ENCODE measurements at places on chromosomes 16 and 17.

GRCh38 chr17:39974433-39974832, 6.2 kb upstream of the PSMD3 start:
- DNase-seq, result no peak

GRCh38 chr17:34549966-34550365, 29.4 kb upstream of the TMEM132E start:
- no peak for DNase-seq

- no peak for DNase-seq
These were observed 117.6 kb upstream of the CACNG3 start for GRCh38 chr16:24138575-24138974.

DNA sequence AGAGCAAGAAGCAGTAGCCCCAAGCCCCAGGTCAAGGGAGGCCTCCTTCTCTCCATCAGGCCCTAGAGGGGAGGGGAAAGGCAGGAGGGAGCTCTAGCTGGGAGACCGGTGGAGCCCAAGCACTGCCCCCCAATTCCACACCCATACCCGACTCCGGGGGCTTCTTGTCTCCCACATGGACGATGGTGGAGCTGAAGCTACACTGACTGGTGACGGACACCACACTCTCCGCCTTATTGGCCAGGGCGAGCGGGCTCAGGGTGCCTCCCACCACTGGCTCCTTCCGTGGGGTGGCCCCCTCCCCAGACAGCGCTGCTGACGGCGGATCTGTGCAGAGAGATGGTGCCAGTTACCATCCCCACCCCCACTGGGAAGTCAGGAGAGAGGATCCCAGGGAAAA, 6.4 kb downstream of the PER1 start:
- DNase-seq, result no peak

DNA sequence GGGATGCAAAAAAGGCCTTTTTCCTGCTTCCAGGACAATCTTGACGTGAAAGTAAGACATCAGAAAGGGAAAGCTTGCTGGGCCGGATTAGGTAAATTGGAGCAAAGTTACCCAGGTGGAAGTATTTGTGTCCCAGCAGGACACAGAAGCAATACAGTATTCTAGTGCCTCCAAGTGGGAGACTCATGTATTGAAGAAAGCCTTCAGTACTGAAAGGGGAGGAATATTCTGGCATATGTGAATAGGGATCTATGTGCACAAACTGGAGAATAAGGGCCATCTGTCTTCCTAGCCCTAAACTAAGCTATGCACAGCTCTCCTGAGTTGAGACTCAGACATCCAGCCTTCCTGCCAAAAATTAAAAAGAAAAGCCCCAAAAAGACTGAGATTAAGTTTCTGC, 327.3 kb upstream of the CDH8 start:
- no peak for DNase-seq

DNA sequence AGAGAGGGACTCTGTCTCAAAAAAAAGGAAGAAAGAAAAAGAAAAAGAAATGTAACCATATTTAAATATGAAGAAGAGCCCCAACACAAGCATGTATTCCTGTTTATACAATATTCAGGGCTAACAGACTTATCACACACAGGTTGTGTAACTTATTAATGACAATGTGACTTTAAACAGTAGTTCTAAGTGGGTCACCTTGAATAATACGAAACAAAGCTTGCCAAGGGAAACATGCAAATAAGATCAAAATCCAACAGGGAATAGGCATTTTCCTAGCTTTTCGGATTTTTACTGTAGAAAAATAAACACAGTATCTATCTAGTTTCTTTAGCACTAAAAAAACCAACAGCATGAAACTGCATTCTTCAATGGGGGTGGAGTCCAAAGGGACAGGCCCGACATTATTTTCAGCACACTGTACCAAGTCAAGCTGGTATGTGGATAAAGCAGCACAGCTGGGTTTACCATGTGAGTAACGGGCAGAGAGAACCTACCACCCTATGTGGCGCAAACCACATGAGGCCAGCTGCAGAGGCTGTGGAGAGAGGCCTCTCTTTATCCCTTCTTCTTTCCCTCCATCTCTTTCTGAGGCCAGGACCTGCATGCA, 45.3 kb downstream of the TOM1L2 start:
- DNase-seq, result no peak

DNA sequence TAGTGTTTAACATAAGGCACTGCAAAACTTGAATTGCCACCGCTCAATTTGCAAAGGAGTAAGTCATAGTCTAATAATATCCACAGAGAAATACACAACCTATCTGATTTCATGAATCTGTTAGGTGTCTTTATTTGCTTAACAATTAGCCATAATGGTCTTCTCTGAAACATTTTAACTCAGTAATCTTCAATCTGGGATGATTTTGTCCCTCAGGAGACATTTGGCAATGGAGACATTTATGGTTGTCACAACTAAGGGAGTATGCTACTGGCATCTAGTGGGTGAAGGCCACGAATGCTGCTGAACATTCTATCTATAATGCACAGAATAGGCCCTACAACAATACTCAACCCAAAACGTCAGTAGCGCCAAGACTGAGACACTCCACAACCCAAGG, 4.3 kb downstream of the UBE2G1 start:
- DNase-seq, result no peak

DNA sequence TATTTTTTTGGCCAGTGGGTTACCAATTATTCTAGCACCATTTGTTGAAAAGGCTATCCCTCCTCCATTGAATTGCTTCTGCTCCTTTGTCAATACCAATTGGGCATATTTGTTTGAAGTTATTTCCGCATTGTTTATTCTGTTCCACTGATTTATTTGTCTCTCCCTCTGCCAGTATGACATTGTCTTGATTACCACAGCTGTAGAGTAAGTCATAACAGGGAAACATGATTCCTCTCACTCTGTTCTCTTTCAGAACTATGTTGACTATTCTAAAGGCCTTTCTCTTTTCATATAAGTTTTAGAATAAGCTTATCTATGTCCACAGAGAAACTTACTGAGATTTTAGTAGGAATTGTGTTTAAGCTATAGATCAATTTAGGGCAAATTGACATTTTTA, 94.3 kb downstream of the MAP2K6 start:
- no peak for DNase-seq

DNA sequence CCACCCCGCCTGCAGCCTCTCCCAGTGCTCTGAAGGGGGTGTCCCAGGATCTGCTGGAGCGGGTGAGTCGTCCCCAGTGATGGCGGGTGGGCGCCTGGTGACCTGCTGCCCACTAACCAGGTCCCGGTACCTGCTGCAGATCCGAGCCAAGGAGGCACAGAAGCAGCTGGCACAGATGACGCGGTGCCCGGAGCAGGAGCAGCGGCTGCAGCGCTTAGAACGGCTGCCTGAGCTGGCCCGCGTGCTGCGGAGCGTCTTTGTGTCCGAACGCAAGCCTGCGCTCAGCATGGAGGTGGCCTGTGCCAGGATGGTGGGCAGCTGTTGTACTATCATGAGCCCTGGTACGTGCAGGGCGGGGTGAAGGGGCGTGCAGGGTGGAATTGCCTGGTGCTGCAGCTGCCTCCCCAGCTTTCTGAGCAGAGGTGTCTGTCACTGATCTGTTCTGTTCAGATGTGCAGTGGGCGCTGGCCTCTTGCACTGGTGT, 3.6 kb downstream of the CDT1 start:
- DNase-seq, result no peak

DNA sequence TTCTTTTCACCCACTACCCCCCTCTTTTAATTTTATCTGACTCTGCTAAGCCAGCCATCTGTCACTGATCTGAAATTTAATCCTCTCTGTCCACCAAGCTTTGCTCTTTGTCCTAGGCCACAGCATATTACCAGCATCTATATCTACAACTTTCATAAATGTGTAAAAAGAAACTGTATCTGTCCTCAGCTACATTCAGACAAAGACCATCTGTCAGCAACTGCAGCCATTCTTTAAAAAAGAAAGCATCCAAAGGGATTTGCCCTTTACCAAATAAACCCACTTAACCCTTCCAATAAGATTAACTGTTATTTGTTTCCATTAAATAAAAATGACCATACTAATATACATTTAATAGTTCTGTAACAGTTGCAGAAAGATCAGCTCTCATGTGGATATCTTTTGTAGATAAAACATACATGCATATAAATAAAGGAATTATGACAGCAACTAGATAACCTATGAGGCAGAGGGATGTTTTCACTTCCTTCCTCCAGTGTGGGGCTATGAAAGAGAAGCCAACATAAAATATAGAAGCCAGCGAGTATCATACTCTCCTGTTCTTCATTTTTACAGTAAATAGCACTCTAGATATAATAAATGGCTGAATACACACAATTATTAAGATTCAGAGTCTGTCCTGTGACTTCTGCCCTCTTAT, 602.5 kb upstream of the SALL1 start:
- no peak for DNase-seq

DNA sequence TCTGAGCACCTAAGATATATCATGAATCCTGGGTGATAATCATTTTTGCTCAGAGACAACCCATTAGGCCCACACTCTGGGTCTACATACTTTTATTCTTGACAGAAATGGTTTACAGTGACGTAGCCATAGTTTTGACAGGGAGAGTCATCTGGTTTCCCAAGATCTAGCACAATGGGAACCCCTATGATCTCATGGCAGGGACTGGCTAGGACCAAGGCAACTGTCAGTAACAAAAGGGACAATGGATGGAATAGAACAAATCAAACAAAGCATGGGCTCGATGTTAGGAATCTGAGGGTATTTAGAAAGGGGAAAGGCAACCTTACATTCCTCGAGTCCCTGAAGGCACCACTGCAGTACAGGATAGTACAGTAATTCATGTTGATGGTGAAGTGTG, 20.5 kb downstream of the CFAP97D1 start:
- DNase-seq, result no peak
